ENCODE measurements at places on chromosomes 4 and X. TPM values are rescaled to one million over a fixed set of nuclear protein-coding genes. Genes with fewer than 3 reads are reported as not detected.

The UGT2A1 gene
- 0.05 TPM for total RNA-seq

- DNase-seq, result no peak
Measured at GRCh38 chrX:125132274-125132673, 187.4 kb upstream of the TEX13C start.

DNA sequence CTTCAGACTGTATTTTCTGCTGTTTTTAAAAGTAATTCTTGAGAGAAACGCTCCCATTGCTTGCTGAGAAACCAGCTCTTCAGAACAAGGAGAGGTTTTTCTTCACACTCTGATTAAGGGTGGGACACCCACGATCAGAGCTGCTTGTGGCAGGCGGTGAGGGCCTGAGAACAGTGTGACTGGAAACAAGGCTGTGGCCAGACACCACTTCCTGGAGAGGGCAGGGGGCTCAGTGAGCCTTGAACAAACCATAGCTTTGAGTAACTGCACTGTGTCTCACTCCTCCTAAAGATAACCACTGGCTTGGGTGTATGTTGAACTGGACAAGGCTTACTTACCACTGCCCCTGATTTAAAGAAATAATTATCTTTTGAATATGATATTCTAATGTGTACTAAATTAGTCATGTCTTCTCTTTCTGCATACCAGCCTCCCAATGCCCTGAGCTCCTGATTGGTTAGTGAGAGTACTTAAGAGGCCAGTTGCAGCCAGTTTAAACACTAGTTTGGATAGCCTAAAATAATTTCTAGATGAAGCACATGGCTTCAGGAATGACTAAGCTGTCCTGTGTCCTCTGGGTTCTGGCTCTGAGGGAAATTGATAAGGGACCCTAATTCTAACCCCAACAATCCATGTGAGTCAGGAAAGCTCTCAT, 3.7 kb upstream of the GPR82 start:
- DNase-seq, result no peak

- DNase-seq, result no peak
Measured at GRCh38 chr4:106914223-106914622, 121.9 kb downstream of the DKK2 start.

DNA sequence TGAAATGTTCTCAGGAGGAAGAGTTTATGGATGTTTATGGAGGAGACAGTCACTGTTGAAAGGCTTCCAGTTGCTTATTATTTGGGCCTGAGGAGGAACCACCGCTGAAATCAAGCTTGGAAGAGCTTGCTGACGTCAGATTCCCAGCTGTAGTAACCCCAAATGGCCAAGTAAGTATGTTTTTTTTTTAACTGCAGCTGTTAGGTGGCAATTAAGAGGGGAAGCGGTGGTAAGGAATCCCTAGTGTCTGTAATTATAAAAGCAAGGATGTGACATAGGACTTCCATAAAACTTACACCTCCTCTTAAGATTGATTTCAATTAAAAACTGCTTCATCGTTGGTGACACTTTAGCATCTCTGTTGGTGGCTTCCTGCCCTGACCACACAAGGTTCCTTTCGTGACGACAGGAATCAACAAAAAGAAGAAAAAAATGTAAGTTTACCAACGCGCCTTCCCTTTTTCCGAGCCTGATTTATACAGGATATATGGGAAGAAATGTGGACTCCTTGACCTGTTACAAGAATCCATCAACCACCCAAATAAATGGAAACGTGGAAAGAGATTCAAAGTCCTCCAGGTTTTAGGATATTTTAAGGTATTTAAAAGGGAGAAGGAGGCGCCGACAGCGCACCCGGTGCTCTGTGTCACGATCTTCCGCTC, 884 bp downstream of the RELL1 start:
- peak; percentile 49 for DNase-seq

DNA sequence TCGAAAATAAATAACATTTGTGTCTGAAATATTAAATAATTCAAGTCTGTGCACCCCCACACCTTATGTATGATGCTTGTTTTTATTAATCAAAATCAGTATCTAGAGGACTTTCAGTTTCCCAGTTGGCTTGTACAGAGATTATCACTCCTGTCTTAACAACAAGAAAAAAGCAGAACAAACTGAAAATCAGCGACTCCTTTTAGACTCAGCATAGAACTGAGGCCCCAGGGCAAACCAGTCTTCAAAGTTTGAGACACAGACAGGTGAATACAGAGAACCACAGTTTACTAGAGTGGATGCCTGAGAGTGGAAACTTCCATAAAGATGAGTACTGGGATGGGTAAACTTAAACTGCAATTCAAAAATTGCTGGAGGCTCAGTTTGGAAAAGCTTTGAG, 142.8 kb upstream of the KLF8 start:
- DNase-seq, result no peak

GRCh38 chr4:7157666-7158065, 34.7 kb upstream of the SORCS2 start:
- DNase-seq, result no peak

GRCh38 chrX:150574559-150575418, 6.4 kb downstream of the MTM1 start:
- no peak for DNase-seq

The SPATA4 gene
- not detected for total RNA-seq

DNA sequence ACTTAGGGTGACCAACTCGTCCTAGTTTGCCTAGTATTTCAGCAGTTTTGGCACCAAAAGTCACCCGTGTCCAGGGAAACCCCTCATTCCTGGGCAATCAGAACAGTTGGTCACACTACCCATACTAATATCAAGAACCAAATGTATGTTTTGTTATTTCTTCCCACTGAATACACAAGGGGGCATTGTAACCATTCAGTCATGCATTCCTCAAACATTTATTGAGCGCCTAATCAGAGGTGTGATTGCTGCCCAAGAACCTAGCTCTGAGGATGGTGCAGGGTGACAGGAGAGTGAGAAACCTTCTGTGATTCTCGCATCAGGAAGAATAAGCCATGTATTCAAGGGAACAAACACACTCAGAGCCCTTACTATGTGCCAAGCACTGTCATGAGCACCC, 69.8 kb upstream of the RAI2 start:
- DNase-seq, result no peak

- DNase-seq, result no peak
Measured at GRCh38 chr4:56261027-56261426, 126.3 kb downstream of the AASDH start.

The GNRHR gene
- not detected for total RNA-seq
